Stimulated activated CD4-positive, alpha-beta T cell treated with anti-CD3 and anti-CD28 coated beads, Interleukin-12 subunit alpha, Interleukin-12 subunit beta, amount 100 ng/mL, for 48 hours (primary cell): ENCODE measurements at places on chromosomes 11 and 22.

- DNase-seq: no peak
Observed at GRCh38 chr22:39907047-39907446, 6.2 kb downstream of the GRAP2 start.

DNA sequence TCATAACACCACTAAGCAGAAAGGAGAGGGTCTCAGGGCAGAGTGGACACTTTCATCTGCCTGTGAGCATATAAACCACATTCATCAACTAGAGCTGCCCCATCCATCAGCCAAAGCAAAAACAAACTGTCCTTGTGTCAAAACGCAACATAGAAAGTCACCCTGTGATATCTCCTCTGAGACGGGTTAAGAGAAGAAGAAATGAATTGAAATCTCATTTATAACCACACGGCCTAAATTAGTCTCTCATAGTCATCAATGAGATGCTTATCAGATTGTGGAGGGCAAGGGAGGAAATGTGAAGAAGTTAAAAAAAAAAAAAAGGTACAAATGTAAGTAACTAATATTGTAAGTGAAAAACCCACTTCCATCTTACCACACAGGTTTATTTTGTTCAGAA, 75.7 kb downstream of the SIK3 start:
- DNase-seq: no peak

- DNase-seq: no peak
Observed at GRCh38 chr11:20022363-20023081, 137.8 kb downstream of the DBX1 start.

DNA sequence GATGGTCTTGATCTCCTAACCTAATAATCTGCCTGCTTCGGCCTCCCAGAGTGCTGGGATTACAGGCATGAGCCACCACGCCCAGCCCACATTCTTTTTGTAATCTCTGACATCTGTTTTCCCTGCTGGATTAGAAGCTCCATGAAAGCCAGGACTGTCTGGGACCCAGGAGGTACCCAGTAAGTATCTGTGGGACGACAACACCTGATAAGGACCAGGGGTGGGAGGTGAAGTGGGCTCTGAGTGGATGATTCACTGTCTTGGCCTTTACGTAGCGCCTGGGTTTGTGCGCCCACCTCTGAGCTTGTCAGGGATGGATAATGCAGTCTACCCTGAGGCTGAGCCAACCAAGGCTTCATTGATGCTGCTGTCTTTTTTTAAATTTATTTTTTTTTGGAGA, 118.8 kb downstream of the ABTB2 start:
- no peak for DNase-seq
